Activated CD8-positive, alpha-beta memory T cell treated with anti-CD3 and anti-CD28 coated beads for 1 hour (primary cell): ENCODE measurements at places on chromosomes 3 and 15.

DNA sequence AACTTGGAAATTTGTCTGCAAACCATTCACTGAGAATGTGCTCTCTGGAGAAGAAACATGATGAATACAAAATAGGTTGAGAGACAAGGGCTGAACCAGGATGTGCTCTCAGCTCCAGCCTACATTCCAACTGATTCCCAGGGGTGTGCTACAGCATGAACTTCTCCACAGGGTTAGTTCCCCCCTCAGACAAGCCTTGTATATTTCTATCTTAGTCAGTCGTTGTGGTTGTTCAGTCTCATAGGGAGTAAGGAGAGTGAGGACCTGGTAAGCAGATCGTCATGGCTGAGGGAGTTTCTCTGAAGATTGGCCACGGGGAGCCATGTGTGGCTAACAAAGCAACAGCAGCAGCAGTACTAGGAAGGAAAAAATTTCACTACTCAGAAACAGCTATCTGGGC lies 919.7 kb upstream of the CADM2 start:
- DNase-seq, result no peak

GRCh38 chr3:27869152-27869551 lies 147.0 kb upstream of the EOMES start:
- DNase-seq, result no peak

DNA sequence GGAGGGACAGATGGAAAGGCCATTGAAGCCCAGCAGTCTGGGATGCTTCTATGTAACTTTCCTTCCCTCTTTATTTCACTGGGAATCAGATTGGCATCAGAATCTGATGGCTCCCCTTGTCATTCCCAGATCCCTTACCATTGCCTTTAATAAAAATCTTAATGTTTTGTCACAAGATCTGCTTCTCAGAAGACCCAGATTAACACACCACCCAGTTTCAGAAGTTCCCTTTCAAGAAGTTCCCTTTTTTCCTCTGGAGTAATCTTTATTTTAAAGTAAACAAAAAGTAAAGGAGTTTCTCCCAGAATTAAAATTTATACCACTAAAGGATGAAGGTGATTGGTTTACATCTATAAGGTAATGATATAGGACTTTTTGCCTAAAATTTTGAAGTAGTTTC lies 76.4 kb downstream of the UBR1 start:
- no peak for DNase-seq

- no peak for DNase-seq
Observed at GRCh38 chr15:40082195-40082883, 26.3 kb downstream of the BMF start.

GRCh38 chr3:117706756-117707155 lies 997.2 kb downstream of the TUSC7 start:
- no peak for DNase-seq

- DNase-seq, result no peak
Observed at GRCh38 chr3:18284716-18285115, 140.4 kb downstream of the SATB1 start.

DNA sequence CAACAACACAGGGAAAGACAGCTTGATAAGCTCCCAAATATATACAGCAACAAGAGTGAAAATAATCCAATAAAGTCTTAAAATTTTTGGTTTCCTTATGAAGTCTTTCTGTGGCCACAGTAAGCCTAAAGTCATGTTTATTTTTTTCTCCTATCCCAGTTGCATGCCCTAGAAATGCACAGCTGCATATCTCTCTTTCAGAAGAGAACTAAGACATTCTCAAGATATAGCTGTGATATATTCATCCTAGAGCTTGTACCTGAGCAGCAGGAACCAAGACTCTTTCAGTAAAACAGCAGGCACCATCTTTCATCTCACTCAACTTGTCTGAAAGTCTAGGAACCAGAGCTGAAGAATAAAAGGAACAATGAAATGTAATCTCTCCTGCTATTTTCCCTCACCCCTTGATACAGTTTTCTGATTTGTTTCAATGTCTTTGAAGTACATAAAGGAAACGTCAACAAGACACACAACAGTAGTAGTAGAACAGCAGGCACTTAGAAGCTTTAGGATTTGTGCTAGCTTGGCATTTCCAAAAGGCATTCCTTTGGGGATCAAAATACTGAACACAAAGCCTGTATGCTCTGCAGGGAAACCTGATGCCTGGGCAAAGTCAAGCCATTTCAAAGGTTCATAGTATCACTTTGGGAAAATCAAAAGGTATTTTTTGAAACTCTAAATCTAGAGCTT lies 536.8 kb downstream of the PYDC2 start:
- no peak for DNase-seq

DNA sequence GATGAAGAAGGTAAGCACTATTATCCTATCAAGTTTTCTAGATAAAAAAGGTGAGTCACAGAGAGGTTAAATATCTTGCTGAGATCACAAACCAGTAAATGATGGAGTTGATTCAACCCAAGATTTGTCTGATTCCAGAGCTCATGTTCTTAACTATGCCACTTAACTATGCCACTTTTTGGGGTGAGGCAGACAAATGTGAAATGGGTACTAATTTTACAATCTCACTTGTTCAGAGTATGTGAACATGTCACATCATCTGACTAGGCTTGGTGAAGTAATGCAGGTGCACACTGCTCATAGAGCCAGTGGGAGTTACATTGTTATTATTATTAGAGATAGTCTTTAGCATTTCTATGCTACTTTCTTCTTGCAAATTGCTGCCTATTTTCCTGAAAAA lies 2.0 kb downstream of the DRD3 start:
- no peak for DNase-seq

- DNase-seq, result no peak
Observed at GRCh38 chr3:175149675-175150074, 290.5 kb downstream of the NAALADL2 start.

DNA sequence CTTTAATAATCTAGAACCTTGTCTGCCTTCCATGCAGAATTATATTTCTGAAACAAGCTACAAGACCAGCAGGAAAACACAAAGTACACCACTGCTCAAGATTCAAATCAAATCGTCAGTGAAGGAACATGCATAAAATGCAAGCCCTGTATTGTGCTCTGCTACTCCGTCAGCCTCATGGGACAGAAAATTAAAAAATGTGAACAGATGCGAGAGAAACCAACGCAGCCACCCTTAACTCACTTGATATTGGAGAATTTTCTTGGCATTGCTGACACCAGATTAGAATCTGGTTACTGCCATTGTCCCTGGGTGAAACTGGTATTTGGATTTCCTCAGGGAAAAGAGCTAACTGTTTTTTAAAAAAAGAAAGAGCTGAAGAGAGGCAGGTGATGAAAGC lies 23.6 kb downstream of the ANXA2 start:
- DNase-seq, result no peak

- no peak for DNase-seq
Observed at GRCh38 chr15:64651601-64652191, 123.7 kb downstream of the RBPMS2 start.

DNA sequence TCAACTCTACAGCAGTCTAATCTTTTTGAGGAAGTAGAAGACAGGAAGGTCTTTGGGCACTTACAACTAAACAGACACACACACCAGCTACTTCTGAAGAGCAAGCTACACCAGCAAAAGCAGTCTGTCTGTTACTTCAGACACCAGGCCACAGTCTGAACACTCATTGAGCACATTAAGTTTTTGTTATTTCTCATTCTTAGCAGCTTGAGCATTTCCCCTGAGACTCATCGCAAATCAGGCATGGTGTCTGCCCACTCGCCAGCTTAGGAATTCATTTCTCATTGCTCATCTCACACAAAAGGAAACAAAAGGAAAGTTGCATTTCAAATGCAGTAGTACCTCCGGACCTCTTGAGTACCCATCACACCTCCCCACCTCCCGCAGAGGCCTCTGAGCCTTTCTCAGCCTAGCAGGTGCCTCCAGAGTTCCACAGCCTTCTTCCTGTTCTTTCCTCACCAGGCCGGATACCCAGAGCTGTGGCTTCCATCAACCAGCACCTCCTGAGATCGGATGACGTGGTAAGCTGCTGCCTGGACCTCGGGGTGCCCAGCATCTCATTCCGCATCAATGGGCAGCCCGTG lies 302.0 kb downstream of the RYR3 start:
- DNase-seq, result no peak

- DNase-seq, result no peak
Observed at GRCh38 chr3:169624533-169624972, 39.0 kb downstream of the MECOM start.

DNA sequence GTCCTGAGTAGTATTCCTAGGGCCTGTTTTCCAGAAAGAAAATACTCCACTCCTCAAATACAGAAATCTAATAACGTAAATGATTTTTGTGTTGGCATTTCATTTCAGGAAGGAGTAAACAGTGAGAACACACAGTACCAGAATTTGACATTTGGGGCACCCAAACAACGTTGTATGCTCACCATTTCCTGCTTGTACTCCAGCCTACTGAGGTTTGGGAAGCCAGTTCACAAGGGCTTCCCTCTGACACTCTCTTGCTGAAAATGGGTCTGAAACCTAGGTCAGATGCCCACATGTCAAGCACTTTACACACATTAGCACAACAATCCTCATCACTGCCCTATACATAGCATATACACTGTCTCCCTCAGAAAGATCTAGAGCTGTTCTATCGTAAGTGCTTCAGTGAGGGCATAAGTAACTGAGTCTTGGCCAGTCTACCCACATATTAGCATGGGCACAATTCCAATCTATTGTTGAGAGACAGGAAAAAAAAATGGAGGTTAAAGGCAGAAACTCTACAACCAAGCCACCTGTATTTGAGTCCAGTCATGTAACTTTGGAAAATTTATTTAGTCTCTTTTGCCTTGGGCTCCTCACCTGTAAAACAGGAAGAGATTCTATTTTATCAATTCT lies 43.5 kb upstream of the RSL24D1 start:
- no peak for DNase-seq

DNA sequence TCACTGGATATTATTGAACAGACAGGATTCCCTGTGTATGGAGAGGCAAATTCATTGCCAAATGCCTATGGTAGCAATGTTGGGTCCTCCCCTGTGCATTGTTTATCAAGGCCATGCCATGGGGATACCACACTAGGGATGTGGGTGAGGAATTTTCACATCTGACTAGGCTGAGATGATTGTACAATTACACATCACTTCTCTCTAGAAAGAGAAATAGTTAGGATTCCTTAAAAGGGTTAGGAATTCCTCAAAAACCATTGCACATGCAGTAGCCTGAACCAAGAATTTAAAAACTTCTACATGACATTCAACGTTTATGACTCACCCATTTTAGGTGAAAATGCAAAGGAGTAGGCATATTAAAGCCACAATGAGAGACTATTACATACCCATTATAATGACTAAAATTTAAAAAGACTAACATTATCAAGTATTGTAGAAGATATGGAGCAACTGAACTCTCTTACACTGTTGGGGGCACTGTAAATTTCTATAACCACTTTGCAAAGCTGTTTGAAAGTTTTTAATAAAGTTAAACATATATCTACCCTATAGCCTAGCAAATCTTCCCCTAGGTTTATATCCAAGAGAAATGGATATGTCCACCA lies 175.9 kb downstream of the THRB start:
- no peak for DNase-seq
